ENCODE measurements at places on chromosomes 3 and 15. TPM values are rescaled to one million over a fixed set of nuclear protein-coding genes. Genes with fewer than 3 reads are reported as not detected.

Gene LRRC31
- total RNA-seq, result not detected

Gene GOLGA6L10
- under 0.01 TPM for total RNA-seq

Gene CLDN16
- under 0.01 TPM for total RNA-seq

Gene ANKRD63
- total RNA-seq, result under 0.01 TPM

Gene TMCC1
- 7.2 TPM for total RNA-seq

All from IMR-90 (cell line).